Smooth muscle cell of the brain vasculature (primary cell): ENCODE measurements at places on chromosomes 1 and 21.

GRCh38 chr1:245160741-245161400 is 6.1 kb downstream of the KIF26B start:
- no peak for DNase-seq

GRCh38 chr1:24866211-24867083 is 63.6 kb downstream of the RUNX3 start:
- DNase-seq: no peak

DNA sequence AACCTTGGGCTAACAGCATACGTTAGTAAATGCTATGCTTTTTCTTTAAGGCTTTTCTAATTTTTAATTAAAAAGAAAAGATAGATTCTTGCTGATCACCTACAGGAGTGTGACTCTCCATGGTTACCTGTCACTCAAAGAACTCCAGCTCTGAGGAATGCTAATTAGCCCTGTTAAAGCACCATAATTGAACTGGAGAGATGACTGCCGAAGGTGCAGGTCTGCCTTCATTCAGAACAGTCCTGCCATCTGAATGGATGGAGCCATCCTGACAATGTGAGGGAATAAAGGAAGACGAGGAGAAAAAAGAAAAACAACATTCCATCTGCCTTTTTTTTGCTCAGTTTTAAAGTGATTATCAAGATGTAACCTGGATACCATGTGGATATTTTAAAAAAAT is 94.6 kb downstream of the ATP6V1G3 start:
- DNase-seq: no peak

DNA sequence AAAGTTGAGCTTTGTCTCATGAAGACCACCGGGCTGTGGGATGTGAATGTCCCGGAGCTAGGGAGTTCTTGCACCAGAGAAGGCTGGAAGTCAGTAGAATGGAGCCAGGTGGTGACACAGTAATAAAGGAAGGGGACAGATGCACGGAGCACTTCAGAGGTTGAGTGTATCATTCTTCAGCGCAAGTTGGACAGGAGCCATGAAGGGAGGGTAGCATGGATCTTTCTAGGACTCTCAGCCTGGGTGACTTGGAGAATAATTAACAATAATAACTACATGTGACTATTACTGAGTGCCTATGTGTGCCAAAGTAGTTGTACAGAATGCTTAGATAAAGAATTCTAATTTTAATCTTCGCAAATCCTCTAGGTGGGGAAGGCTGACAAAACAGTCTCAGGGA is 258.7 kb upstream of the AJAP1 start:
- DNase-seq: no peak

GRCh38 chr1:147890177-147890790 is 12.3 kb upstream of the GJA8 start:
- no peak for DNase-seq

- DNase-seq: no peak
Observed at GRCh38 chr1:60936591-60937342, 145.6 kb upstream of the NFIA start.

DNA sequence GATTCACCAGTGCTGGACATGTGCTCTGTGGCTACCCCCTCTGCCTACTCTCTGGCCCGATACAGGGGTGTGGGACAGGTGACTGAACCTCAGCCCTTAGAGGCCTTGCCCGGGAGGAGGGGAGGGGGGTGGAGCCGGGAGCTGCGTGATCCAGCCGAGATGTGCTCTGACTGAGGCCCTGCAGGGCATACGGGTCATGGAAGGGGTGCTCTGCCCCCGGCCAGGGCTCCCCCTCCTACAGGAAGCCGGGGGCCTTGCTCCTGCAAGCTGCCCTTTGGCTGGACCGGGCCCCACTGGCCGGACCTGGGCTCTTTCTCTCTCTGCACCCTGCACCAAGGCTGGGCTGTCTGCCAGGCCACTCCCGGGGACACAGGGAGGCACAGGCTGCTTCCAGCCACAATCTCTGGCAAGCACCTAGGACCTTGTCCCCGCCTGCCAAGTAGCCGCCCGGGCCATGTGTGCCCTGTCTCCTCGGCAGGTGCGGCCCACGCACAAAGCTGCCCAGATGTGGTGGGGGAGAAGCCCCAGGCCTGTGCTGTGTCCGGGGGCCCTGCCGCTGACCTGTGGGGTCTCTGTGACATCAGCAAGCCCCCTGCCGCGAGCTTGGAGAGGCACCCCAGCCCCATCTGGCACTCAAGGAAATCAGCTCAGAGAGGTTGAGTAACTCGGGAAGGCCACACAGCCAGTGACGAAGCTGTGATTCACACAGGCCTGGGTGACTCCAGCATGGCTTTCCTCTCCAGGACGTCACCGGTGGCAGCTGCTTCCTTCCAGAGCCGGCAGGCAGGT is 1.5 kb downstream of the SCNN1D start:
- no peak for DNase-seq

DNA sequence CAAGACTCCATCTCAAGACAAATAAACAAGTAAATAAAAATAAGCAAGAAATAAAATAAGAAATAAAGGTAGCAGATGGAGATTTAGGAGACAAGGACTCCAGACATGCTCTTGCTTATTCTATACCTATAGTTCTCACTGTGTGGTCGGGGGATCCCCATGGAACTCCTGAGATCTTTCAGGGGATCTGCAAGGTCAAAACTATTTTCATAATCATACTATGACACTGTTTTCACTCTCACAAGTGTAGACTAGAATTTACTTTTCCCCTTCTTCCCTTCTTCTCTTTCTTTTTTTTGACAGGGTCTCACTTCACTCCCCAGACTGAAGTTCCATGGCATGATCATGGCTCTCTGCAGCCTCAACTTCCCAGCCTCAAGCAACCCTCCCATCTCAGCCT is 29.8 kb upstream of the NLRP3 start:
- DNase-seq: no peak

DNA sequence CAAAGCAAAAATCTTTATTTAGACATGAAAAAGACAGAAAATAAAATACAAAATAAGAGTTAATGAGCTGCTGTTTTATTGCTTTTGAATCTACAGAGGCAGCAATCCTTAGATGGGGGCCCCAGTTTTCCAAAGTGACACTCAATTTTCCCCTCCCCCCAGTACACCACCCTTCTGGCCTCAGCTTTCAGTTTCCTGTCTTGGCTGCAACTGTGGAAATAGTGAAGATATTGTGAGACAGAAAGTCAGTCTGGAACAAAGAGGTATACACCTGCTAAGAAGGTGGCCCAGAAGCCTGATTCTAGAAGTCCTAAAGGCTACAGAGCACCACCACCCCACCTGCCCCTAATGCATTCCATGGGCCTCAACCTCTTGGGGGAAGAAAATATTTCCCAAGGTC is 1.1 kb upstream of the MTMR11 start:
- DNase-seq: no peak
